ENCODE measurements at places on chromosomes 5 and 9.

GRCh38 chr9:97529363-97530076 lies 28.1 kb downstream of the TMOD1 start:
- H3K4me3 ChIP-seq = no peak overlapping the region
- H3K4me1 ChIP-seq = no peaks in the 10 kb centered on the region
- no peaks in the 10 kb centered on the region for H3K36me3 ChIP-seq
- no peak for DNase-seq

DNA sequence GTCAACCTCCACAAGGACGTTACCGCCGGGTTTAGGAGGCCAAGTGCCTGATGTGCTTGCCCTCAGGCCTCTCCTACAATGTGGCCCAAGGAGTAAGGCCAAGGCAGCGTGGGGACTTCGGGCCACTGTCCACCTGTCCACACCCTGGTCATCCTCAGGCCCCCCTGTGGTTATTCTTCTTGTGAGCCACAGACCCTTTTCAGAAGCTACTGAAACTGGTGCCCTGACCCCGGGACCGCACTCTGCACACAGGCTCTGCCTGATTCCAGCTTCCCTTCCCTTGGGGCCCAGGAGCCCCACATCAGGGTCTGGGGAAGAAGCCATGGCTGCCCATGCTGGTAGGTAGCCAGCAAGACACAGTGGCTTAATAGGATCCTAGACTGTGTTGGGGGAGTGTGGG lies 128.8 kb downstream of the OLFM1 start:
- no peak overlapping the region for H3K27ac ChIP-seq
- peaks cover 3% of the 10 kb centered on the region for H3K27me3 ChIP-seq
- H3K4me3 ChIP-seq = no peak overlapping the region
- no peaks in the 10 kb centered on the region for H3K36me3 ChIP-seq
- H3K4me1 ChIP-seq = no peaks in the 10 kb centered on the region

- H3K4me1 ChIP-seq = no peaks in the 10 kb centered on the region
- H3K27ac ChIP-seq = no peak overlapping the region
- no peaks in the 10 kb centered on the region for H3K36me3 ChIP-seq
- no peak overlapping the region for H3K4me3 ChIP-seq
Measured at GRCh38 chr5:137923856-137924255, 34.6 kb downstream of the PKD2L2 start.

DNA sequence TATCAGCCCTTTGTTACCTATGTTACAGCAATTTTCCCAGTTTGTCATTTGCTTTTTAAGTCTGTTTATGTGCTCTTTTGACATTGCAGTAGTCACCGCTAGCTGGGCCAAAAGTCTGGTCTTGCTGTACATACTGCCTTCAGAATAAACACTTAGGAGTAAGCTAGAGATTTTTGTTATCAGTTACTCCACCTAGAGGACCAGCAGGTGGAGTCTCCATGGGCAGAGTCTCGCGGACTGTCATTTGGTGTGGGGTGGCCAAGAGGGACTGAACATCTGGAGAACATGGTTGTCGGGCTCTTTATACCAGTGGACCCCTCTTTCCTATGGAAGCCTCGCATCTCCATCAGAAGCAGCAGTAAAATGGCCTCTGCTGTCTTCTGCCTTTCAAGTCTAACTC lies 10.8 kb upstream of the MGAT1 start:
- peaks cover 36% of the 10 kb centered on the region for H3K4me1 ChIP-seq
- no peak overlapping the region for H3K27ac ChIP-seq
- H3K4me3 ChIP-seq = no peak overlapping the region
- H3K27me3 ChIP-seq = no peaks in the 10 kb centered on the region
- no peak for DNase-seq

GRCh38 chr9:116447934-116448333 lies 239.2 kb upstream of the TRIM32 start:
- H3K36me3 ChIP-seq = no peaks in the 10 kb centered on the region
- no peak overlapping the region for H3K4me3 ChIP-seq
- DNase-seq = no peak
- no peaks in the 10 kb centered on the region for H3K4me1 ChIP-seq
- H3K27me3 ChIP-seq = no peaks in the 10 kb centered on the region

GRCh38 chr5:181001947-181002346 lies 13.3 kb downstream of the BTNL3 start:
- H3K4me3 ChIP-seq = no peak overlapping the region
- H3K4me1 ChIP-seq = no peaks in the 10 kb centered on the region

- H3K4me3 ChIP-seq = no peak overlapping the region
- no peaks in the 10 kb centered on the region for H3K27me3 ChIP-seq
- H3K27ac ChIP-seq = no peak overlapping the region
- no peak for DNase-seq
Measured at GRCh38 chr5:40346901-40347300, 332.8 kb upstream of the PTGER4 start.

- H3K4me3 ChIP-seq = no peak overlapping the region
- no peaks in the 10 kb centered on the region for H3K4me1 ChIP-seq
- no peak for DNase-seq
Measured at GRCh38 chr5:113274836-113275414, 159.9 kb downstream of the TSSK1B start.

- DNase-seq = no peak
- no peak overlapping the region for H3K4me3 ChIP-seq
- no peaks in the 10 kb centered on the region for H3K4me1 ChIP-seq
Measured at GRCh38 chr5:64384765-64385164, 121.0 kb upstream of the RGS7BP start.

GRCh38 chr5:10747678-10748622 lies 13.1 kb downstream of the DAP start:
- no peak for DNase-seq
- H3K27ac ChIP-seq = no peak overlapping the region
- no peaks in the 10 kb centered on the region for H3K27me3 ChIP-seq
- no peak overlapping the region for H3K4me3 ChIP-seq
- H3K36me3 ChIP-seq = peaks cover 49% of the 10 kb centered on the region

DNA sequence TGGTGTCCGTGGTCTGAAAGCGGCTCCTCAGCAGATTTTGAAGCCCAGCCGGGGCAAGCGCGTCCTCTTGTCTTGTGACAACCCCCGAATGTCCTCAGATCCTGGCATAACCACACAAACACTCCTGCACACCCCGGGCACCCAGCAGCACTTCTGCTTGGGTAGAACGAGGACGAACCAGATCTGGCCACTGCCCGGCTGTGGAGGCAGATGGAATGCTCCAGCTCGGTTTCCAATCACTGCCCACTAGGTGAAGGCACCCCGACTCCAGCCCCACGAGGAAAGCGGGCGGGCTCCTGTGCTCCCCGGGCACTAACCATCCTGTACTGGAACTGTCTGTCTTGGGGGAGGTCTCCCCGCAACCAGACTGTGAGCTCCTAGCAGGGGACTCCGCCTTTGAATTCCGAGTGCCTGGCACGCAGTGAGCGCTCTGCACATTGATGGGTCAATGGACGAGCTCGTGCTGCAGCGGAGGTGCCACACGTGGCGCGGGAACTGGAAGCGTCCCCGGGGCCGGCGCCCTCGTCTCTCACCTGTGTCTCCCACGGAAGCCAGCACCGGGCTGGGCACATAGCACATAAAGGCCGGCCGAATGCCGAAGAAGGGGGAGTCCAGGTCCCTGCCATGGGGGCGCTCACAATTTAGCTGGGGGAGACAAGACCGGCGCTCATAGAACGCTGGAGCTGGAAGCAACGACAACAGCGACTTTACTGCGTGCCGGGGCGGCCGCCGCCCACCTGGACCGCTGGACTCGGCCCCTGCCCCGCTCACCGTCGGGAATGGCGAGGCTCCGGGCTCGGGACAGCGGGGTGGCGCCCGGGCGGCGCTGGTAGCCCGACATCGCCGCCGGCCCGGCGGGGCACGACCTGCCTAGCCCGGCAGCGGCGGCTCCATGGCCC lies 608 bp downstream of the ENTR1 start:
- peaks cover 38% of the 10 kb centered on the region for H3K4me1 ChIP-seq
- H3K27me3 ChIP-seq = no peaks in the 10 kb centered on the region
- peaks cover 52% of the 10 kb centered on the region for H3K36me3 ChIP-seq
- peak overlapping the region; percentile 61 for H3K4me3 ChIP-seq
- DNase-seq = peak; percentile 11

DNA sequence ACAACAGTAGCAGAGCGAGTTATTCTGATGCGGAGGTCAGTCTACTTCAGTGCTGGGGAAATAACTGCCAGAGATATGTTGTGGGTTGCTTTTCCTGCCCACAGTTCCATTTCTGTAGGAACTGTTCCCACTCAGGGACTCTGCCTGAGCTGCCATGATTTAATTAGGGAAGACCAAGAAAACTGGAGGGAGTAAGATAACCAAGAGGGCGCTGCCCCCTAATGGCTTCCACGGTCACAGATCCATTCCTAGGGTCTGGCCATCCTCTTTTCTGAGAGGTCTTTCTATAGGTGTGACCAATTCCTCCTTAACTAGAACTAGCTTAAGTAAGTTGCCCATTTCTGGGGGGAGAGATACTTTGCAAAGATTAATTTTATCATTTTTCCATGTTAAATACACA lies 125.9 kb downstream of the APBA1 start:
- no peaks in the 10 kb centered on the region for H3K4me1 ChIP-seq
- H3K36me3 ChIP-seq = no peaks in the 10 kb centered on the region
- no peak overlapping the region for H3K27ac ChIP-seq
- no peaks in the 10 kb centered on the region for H3K27me3 ChIP-seq

DNA sequence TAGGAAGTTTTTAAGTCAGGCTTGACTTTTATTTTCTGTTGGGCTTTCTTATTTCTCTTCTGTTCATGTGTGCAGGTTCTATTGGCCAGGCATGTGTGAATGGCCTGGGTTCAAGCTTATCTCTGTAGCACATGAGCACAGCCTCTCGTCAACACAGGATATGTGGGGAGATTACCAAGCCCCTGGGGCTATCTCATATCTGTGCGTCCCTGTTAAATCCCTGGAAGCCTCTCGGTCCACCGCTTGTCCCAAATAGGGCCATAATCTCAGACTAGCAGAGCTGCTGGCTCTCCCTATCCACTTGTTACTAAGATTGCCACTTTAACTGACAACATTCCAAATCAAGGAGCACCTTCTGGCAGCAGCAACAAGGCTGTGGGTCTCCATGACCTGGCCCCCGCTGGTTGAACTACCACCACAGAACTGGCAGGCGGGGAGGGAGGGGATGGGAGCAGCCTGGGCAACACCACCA lies 28.4 kb upstream of the EBF1 start:
- H3K4me1 ChIP-seq = no peaks in the 10 kb centered on the region
- no peaks in the 10 kb centered on the region for H3K36me3 ChIP-seq
- no peak overlapping the region for H3K27ac ChIP-seq
- no peak overlapping the region for H3K4me3 ChIP-seq

- no peaks in the 10 kb centered on the region for H3K4me1 ChIP-seq
- peaks cover 1% of the 10 kb centered on the region for H3K27me3 ChIP-seq
- no peaks in the 10 kb centered on the region for H3K36me3 ChIP-seq
- H3K27ac ChIP-seq = no peak overlapping the region
- H3K4me3 ChIP-seq = no peak overlapping the region
Measured at GRCh38 chr5:170201311-170201710, 31.5 kb upstream of the C5orf58 start.

GRCh38 chr5:123647066-123647465 lies 135.1 kb downstream of the CSNK1G3 start:
- no peak overlapping the region for H3K4me3 ChIP-seq
- H3K27me3 ChIP-seq = no peaks in the 10 kb centered on the region
- H3K27ac ChIP-seq = no peak overlapping the region
- no peaks in the 10 kb centered on the region for H3K36me3 ChIP-seq

DNA sequence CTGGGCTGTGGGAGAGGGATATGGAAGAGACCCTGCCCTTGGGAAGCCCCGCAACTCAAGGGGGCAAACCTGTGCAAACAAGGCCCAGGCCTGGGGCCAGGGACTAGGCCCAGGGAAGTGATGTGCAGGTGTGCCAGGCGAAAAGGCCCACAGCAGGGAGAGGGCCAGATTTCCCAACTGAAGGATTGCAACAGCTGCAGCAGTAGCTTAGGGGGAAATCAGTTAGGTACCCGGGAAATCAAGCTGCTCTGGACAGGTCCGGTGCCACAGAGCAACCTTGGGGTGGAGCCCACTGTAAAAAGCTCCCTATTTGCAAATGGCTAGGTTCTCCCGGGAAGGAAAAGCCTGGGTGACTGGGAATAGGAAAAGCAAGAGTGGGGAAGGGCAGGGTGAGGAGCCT lies 10.4 kb downstream of the GRIN1 start:
- no peak overlapping the region for H3K4me3 ChIP-seq
- no peaks in the 10 kb centered on the region for H3K4me1 ChIP-seq
- H3K36me3 ChIP-seq = no peaks in the 10 kb centered on the region
- no peak for DNase-seq
- no peaks in the 10 kb centered on the region for H3K27me3 ChIP-seq

GRCh38 chr5:68875351-68875750 lies 218.5 kb upstream of the SLC30A5 start:
- no peak for DNase-seq
- H3K27ac ChIP-seq = no peak overlapping the region
- H3K4me3 ChIP-seq = no peak overlapping the region
- H3K36me3 ChIP-seq = no peaks in the 10 kb centered on the region

DNA sequence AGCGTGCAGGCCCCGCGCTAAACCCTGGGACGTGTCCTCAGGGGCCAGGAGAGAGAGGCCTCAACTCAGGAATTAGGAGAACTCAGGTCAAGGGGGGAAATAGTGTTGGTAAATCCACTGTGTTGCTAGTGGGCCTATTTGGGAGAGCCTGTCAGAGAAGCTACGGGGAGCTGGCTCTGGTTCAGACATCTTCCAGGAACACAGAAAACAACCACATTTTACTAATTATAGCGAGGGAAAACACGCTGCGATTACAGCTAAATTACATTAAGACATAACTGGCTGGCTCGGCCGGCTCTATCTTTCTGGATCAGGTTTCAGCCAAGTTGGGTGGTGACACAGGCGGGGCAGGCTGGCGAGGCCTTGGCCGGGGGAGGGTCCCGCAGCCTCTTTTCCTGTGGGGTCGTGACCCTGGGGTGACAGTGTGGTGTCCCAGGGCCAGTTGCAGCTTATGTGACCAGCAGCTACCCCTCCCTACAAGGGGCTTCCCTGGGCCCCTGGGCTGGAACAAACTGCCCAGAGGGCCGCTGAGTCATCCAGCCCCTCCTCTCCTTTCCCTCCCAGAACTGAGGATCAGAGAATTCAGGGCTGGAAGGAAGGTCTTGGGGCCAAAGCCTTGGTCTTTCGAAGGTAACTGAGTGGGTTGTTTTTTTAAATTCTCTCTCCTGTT lies 75.1 kb downstream of the FGF18 start:
- no peaks in the 10 kb centered on the region for H3K27me3 ChIP-seq
- no peak for DNase-seq
- H3K4me1 ChIP-seq = no peaks in the 10 kb centered on the region
- H3K36me3 ChIP-seq = no peaks in the 10 kb centered on the region
- H3K27ac ChIP-seq = no peak overlapping the region

DNA sequence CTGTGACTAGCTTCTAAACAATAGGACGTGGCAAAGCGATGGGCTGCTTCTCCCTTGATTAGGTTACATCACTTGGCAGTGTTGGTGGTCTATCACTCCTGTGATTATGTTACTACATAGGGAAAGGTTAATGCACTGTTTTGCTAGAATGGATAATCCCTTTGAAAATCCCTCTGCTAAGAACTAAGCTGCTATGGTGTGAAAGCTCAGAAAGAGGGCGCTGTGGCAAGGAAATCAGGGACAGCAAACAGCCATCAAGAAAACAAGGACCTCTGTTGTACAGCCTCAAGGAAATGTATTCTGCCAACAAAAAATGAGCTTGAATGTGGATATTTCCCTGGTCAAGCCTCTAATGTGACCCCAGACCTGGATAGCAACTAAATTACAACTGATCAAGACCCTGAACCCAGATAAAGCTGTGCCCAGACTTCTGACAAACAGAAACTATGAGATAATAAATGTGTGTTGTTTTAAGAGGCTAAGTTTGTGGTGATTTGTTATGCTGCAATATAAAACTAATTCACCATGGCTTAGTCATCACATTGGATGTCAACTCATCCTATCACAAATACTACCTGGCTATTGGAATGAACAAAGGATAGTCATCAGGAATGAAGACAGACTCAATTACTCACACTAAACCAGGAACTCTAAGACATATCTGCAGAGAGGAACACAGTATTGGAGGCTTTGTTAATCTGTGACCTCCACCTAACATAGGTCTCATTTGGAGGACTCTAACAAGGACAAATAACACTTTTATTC lies 1215.9 kb downstream of the EFNA5 start:
- H3K4me3 ChIP-seq = no peak overlapping the region
- no peaks in the 10 kb centered on the region for H3K4me1 ChIP-seq
- no peak overlapping the region for H3K27ac ChIP-seq
